ENCODE measurements at places on chromosomes 7 and 10.
A peak's percentile ranks its signal among the peaks of the same experiment; 100 is the strongest.

DNA sequence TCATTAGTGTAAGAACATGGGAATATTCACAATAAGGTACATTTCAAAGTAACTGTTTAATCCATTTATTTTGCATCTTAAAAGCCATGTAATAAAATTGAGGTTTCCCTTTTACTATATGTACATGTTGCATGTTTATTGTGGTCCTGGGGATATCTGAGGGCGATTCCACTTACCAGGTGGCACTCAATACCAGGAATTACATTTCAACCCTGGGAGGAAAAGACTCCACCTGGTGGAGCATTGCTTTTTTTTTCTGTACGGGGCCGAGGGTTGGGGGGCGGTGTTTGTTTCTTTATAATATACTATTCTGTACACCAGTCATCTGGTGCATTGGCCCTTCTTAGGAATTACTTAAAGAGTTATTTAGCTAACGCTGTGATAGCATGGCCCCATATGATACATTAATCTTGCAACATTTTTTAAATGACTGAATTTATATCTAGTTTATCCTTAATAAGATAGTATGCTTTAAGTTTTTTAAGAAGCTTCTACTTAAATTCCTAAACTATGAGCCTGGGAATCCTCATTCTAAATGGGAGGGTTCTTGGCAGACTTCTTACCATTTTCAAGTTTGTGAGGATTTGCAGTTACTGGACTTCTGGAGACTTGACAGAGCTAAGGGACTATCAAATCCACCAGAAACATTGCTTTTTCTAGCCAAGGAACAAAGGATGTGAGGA is 7.2 kb upstream of the HGF start:
- no peak for DNase-seq

DNA sequence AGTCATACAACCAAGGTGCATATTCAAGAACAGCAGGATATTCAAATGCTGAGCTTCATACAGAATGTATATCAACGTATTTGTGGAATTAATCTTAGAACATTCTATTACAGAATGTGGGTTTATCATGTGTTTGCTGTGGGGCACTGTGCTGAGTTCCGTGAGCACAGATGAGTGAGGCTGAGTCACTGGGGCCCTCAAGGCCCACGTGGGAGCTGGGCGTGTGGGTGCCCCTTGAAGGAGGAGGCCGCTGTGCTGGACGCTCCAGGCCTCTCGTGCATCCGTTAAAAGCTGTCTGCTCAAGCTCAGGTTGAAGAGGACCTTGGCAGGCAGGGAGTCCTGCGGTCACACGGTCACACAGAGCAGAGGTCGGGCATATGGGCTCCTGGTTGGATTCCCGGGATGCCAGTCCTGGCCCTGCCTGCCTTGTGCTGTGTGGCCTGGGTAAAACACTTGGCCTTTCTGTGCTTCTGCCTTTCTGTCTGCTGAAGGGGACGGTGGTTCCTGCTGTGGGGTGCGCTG is 70.1 kb downstream of the GLRX3 start:
- DNase-seq = no peak

DNA sequence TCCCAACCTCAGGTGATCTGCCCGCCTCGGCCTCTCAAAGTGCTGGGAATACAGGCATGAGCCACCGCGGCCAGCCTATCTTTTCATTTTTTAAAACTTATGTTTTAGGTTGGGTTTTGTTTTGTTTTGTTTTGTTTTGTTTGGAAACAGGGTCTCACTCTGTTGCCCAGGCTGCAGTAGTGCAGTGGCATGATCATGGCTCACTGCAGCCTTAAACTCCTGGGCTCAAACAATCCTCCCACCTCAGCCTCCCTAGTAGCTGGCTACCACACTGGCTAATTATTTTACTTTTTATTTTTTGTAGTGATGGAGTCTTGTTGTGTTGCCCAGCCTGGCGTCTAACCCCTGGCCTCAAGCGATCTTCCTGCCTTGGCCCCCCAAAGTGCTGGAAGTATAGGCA is 19.4 kb upstream of the AGFG2 start:
- DNase-seq = no peak

DNA sequence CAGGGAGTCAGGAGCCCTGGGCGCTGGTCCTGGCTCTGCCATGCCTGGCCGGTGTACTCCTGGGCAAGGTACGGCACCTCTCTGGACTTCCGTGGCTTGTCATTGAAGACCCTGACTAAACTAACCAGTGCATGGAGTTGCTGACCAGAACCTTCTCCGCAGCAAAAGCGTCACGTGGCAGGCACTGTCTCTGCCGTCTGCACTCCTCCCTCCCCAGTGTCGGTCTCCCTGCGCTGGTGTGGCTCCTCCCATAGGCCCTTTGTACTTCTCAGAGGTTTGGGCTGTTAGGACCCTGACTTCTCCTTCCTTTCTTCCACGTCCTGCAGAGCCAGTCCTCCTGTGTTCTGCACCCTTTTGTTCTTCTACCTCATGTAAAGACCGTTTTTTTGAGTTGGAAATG is 100.6 kb upstream of the CREB5 start:
- no peak for DNase-seq

- no peak for DNase-seq
Measured at GRCh38 chr7:32560075-32560474, 64.8 kb downstream of the AVL9 start.

DNA sequence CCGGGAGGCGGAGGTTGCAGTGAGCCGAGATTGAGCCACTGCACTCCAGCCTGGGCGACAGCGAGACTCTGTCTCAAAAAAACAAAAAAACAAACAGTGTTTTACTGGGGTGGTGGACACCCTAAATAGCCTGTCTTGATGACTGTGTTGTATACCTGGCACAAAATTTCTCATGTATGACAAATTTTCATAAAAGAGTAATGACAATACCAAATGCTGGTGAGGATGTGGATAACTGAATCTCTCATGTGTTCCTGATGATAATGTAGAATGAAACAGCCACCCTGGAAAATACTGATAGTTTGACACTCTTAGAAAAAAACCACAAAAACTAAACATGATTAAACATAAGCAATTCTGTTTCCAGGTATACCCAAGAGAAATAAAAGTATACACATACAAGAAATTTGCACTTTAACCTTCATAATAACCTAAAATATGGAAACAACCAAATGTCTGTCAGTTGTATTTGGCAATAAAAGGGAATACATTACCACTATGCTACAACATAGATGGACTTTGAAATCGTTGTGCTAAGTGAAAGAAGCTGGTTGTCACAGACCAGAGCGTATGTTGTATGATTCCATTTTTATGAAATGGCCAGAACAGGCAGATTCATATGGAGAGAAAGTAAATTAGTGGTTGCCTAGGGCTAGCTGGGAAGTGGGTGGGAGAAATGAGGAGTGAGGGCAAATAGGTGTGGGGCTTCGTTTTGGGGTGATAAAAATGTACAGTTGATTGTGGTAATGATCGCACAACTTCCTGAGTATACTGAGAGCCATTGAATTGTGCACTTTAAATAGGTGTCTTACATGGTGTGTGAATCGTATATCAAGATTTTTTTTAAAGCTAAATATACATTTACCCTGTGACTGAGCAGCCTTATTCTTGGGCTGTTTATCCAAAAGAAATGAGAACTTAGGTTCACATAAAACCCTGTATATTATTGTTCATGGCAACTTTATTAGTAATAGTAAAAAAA is 12.5 kb downstream of the WDR37 start:
- no peak for DNase-seq

DNA sequence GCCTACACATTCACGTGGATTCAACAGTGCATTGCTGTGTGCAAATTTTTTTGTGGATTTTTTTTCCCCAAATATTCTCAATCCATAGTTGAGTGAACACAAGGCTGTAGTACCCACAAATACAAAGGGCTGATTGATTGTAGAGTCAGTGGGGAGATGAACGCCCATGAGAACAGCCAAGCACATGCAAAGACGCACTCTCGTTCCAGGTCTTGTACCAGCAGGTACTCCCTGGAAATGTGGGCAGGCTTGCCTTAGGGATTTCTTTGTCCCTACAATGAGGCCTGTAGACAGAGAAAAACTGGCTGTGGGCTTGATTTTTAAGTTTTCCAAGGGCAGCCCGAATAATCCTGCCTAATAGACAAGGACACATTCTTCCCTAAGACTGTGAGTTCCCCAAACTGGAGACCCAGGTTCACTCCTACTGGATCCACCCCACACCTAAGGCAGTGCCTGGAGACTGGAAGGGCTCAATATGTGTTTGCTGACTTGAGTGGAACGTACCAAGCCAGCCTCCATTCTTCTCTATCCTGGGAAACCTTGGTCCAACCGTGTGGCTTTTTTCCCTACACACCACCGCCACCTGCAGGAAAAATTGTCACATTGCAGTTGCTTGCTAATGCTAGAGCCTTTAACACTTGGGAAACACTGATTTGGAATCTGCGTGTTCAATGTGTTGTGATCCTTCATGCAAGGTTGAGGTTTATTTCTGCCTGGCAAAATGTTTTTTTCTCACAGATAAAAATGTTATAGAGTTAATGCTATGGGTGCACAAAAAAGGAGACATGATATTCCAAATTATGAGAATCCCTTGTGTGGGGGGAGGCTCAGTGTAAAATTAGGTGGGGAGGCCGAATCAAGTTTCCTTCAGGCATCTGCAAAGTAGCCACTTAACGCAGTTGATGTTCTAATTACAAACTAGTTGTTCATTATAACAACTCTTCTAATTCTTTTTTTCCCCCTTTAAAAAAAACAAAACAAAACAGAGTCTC is 49.3 kb downstream of the PPP1R17 start:
- DNase-seq = peak; percentile 22

DNA sequence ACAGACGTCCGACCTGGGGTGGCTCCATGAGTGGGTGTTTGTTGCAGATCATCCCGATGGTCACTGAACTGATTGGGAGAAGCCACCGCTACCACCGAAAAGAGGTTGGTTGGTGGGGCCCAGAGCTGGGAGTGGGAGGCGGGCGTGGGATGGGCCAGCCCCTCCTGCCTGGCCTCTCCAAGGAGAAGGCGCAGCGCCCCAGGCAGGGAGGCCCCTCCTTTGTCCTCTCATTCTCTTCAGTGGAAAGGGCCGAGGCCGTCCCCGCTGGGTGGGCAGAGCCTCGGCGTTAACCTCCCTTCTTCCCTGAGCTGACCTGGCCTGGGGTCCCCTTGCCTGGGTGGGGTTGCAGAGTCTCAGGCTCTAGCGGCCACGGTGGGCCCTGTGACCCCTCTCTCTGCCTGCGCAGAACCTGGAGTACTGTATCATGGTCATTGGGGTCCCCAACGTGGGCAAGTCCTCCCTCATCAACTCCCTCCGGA is 5.2 kb downstream of the MTG1 start:
- no peak for DNase-seq

DNA sequence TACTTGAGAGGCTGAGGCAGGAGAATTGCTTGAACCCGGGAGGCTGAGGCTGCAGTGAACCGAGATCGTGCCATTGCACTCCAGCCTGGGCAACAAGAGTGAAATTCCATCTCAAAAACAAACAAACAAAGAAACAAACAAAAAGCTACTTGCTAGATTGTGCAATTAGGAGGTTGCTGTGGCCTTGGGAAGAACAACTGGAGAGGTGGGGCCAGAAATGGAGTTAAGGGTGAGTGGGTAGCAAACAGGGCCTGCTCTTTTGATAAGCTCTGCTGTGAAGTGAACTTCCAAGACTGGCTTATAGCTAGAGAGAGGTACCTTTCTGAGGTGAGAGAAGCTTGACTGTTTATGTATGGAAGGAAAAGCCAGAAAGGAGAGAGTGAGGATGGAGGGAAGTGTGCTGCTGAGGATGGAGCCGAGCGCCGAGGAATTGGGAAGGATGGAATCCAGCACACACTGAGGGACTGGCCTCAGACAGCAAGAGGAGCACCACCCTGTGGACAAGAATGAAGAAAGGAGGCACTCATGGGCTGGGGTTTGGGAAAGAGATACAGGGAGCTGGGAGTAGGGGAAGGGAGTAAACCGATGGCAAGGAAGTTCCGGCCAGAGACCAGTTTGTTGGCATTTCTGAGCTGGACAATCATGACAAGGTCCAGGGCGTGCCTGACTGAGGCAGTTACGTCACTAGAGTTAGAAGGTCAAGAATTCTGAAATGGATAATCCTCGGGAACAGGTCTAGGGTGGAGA is 7.0 kb upstream of the RPEL1 start:
- DNase-seq = no peak

GRCh38 chr10:75764974-75765788 is 333.8 kb downstream of the LRMDA start:
- no peak for DNase-seq

- DNase-seq = peak; percentile 55
Measured at GRCh38 chr7:128387216-128388144, 22.3 kb downstream of the IMPDH1 start.

DNA sequence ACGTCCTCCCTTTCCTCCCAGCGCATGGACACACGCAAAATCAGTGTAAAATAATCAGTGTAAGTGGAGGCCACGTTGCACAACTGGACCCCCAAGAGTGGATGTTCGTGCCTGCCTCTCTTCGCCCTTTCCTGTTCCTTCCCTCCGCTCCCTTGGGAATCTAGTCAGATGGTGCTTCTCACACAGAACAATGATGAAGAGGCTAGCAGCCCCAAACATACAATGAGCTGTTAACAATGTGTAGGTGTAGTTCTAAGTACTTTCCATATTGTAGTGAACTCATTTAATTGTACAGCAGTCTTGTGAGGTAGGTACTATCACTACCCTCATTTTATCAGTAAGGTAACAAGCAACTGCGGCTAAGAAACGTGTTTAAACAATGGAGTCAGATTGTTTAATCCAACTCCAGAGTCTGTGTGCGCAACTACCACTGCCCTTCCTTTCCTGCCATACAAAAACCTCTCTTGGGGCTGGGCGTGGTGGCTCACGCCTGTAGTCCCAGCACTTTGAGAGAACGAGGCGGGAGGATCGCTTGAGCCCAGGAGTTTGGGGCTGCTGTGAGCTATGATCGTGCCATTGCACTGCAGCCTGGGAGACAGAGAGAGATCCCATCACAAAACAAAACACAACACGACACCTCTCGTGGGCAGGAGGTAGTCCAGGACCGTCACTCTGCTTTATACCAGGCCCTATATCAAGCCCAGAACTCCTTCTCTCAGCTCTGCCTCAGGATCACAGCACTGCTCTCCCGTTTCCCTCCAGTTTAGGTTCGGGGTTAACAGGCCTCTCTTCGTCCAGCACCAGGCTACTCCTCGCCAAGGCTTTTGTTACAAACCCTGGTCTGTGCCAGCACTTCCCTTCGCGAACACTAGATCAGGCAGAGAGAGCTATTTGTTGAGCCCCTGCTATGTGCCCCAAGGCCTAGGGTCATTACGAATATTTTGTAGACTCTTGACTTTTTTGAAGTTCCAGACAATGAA is 1.1 kb downstream of the FKBP9 start:
- no peak for DNase-seq

- no peak for DNase-seq
Measured at GRCh38 chr7:276230-276835, 13.6 kb upstream of the FOXL3 start.

DNA sequence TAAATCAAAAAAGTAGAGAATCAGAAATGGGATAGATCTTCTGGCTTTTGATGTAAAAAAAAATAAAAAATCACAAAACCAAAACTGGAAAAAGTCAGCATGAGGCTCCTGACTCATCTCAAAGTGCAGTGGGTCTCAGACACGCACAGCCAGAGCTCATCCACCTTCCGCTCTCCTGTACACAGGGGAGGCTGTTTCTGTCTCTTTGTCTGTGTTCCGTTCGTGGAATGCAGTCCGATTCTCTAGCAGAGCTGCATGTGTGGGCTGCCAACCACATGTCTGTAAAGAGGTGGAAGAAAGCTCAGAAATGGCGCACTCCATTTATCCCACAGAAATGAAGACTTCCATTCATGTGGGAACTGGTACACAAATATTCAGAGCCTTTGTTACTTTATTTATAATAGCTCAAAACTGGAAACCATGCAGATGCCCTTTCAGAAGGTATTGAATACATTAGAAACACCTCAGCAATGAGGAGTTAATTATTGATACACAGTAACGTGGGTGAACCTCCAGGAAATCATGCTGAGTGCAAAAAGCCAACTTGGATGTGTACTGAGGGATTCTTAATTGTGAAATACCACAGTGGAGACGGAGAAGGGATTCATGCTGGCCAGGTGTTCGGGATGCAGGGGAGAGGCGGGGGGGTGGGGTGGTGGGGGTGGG is 123.3 kb downstream of the TRRAP start:
- DNase-seq = no peak

All from HFF-Myc (cell line).